ENCODE measurements at places on chromosomes 3 and 15. TPM values are rescaled to one million over a fixed set of nuclear protein-coding genes. Genes with fewer than 3 reads are reported as not detected.

Gene MIX23
- total RNA-seq: 19.7 TPM

Gene STAC
- total RNA-seq: 0.31 TPM

Gene MINAR1
- 0.21 TPM for total RNA-seq

Gene FBXL22
- 18.3 TPM for total RNA-seq

Gene SYNPR
- 8.2 TPM for total RNA-seq

Gene FES
- total RNA-seq: 19.8 TPM

Gene TMEM202
- total RNA-seq: not detected

Gene ACAN
- 0.14 TPM for total RNA-seq

GRCh38 chr3:94336046-94336753 is 273.3 kb downstream of the NSUN3 start:
- no peak for DNase-seq

DNA sequence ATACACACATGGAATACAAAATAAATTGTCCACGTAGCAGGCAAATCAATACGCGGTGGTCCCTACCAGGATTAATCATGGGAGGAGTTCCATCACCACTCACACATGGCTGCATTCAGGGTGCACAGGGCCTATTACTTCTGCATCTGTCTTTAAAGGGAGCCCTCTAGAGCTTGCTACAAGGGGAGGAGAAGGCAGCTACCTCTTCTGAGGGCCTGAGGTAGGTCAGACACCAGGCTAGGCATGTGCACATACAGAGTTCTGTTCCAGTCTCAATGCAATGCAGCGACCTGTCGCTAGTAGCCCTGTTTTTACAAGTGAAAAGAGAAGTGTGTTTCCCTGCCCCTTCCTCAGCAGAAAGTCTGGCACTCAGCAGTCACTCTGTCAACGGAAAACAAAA is 102.7 kb downstream of the ROBO2 start:
- no peak for DNase-seq

DNA sequence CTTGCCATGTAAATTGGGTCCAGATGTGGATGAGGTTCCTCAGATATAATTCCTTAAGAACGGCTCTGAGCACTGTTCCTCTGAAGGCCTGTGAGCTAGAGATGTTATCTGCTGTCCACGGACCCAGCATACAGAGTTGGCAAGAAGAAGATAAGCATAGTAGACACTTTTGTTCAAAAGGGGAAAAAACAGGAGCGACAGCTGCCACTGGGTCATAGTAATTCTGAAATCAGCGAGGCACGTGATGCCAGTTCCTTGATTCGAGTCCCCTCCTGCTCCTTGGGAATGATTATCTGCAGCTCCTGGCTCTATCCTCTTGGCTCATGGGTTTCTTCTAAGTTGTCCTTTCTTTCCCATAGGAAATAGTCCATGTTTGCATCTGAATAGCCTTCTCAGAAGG is 2.5 kb upstream of the RAB7A start:
- DNase-seq: no peak

GRCh38 chr3:40754994-40755393 is 230.2 kb downstream of the ZNF621 start:
- DNase-seq: no peak

GRCh38 chr3:53168175-53168923 is 7.3 kb downstream of the PRKCD start:
- peak; percentile 81 for DNase-seq

- no peak for DNase-seq
Measured at GRCh38 chr3:179091113-179091512, 19.5 kb upstream of the ZMAT3 start.

- no peak for DNase-seq
Measured at GRCh38 chr15:101477851-101478362, 11.6 kb downstream of the PCSK6 start.

DNA sequence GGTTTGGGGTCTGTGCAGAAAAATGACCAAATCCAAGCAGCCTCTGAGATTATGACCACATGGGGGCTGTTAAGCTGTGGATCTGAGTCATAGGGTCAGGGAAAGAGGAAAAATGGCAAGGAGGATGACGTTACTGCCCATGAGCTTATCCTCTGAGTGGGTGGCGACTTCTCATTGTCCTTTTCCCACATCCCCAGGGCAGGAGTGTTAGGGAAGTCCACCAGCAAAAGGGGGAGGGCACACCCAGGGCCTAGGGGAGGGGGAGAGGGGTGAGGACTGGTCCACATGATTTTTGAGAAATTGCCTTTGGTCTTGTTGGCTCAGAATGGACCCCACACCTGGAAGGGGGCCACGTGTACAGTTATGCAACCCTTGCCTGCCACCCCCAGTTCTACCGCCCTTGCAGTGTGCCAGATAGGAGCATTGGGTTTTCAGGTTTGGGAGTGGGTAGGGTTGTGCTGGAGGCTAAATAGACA is 2.6 kb downstream of the CD276 start:
- no peak for DNase-seq

- DNase-seq: no peak
Measured at GRCh38 chr3:135944831-135945230, 20.7 kb upstream of the PPP2R3A start.

DNA sequence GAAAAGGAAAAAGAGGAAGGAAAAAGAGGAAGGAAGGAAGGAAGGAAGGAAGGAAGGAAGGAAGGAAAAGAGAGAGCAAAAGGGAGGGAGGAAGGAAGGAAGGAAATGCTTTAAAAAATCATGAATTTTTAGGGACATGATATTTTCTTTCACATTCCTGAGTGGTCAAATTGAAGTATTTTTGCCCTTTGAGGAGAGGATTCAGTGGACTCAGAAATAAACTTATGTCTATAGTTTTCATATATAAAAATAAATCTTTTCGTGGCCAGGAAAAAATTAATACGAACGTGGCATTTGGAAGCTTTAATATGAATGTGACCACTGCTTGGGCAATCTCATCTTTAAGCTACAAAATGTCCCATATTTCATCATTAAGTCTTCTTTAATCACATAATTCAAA is 183.0 kb upstream of the TMCO5A start:
- DNase-seq: no peak

DNA sequence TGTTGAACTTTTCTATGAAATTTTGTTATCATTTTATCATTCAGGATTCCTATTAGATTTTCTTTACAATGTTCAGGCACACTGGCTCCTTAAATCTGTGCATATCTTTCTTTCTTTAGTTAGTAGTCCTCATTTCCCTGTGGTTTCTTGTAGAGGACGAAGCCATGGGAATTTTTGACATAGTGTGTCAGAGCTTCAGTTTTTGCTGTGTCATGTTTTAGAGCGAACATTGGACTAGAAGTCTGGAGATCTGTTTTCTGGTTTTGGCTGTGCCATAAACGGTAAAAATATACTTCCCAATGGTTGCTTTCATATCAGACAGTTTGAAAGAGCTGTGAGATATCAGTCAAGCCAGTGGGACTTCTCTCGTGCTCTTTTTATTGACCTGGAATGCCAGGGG is 105.2 kb downstream of the CHCHD4 start:
- no peak for DNase-seq

DNA sequence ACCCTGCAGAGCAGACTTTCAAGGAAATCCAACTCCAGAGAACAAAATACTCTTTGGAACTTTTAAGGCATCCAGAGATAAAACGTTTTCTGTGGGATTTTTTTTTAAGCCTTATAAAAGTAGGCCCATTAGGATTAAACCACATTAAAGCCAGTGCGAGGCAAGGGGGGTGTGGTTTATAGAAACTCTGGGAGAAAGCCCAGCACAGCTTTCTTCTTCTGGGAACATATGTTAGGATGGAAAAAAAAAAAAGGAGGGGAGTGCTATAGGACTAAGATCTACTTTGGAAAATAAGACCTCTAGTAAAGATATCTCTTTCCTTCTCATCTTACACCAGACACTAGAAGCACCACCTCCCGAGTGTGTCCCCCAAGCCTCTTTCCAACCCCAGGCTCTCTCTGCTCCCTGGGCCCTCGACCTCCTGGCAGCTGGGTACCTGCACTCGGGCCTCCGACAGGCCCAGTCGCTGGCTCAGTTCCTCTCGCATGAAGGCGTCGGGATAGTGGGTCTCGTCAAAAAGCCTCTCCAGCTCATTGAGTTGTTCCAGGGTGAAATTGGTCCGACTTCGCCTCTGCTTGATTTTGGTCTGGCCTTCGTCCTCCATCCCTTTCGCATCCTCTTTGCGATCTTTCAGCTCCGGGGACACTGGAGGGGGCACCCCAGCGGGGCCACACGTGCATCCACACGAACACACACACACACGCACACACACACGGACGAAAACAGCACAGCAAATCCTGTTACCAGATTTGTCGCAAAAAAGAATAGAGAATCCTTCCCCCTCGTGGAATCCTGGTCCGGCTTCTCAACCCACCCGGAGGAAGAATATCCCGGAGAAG is 3.8 kb downstream of the SHOX2 start:
- peak; percentile 36 for DNase-seq

- no peak for DNase-seq
Measured at GRCh38 chr3:74469151-74469550, 145.3 kb downstream of the CNTN3 start.
